ENCODE measurements at places on chromosomes 4 and X.

GRCh38 chrX:119753639-119754257, 4.6 kb upstream of the SOWAHD start:
- peak; percentile 54 for DNase-seq

- DNase-seq, result no peak
Observed at GRCh38 chr4:169975131-169975837, 50.9 kb downstream of the MFAP3L start.

DNA sequence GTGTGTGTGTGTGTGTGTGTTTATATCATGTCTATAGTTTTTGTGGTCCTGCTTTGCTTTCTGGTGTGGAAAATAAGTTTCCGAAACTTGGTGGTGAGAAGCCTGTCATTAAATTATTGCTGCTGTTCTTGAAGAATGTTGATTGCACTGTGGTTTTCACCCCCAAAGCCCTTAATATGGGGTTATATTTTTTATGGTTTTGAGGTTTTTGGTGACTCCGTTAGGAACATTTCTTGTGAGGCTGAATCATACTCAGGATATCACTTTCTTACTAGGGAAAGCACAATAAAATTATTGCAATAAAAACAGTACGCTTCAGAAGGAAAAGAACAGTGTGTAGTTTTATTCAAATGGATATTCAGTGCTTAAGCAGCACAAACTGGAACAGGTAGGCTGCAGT, 539.1 kb upstream of the MAGEB18 start:
- no peak for DNase-seq

DNA sequence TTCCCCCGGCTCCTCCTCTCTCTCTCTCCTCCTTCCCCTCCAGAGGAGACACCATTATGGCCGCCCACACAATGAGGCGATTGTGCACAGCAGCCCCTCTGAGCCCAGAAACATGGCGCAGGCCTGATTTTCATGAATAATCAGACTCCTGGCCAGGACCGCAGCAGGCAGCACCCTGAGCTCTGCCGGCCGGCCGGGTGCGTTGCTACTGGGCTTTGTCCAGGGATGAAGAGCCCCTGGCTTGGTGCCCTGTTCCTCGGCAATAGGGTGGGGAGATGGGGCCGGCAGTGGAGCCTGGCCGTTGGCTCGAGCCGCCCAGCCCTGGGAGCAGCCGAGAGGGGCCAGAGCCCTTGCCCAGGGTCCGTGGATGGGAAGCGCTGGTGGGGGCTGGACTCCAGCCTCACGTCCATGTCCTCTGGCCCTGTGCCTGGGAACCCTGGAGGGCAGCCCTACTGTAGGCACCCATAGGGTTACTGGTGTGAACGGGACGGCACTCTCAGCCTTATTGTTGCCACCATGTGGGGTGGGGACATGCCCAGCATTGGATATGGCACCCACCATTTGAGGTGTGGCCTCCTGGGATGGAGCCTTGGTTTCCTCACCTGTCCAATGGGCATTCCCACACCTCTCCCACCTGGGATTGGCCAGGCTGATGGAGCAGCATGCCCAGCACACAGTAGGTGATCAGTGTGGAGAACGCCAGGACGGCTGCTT, 103.0 kb downstream of the SORCS2 start:
- DNase-seq, result no peak

DNA sequence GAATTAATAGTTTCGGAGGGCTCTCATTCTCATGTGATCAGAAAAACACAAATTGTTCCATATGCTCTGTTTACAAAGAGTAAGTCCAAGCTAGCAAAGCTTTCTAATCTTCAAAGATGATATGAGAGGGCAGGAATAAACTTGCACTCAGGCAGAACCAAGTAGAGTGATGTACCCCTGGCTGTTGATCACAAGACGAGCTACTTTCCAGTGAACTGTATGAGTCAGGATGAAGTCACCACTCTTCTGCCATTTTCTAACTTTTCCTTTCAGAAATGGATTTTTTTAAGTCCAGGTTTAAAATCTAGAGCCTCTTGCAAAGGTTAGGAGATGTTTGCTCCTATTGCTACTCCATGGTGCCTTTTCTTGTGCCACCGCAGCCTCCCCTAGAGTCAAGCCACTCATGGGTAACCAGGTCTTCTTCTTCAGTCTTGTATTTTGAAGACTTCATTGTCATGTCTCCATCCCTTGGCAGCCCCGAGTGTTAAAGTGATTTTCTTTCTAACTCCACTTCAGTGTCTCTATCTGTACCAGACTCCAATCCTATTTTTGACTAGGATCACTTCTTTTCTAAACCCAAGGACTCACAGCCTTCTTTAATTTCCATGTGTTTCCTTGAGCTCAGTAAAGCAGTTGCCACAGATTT, 171.9 kb upstream of the GALNT7 start:
- no peak for DNase-seq

GRCh38 chr4:37001688-37002436, 242.7 kb upstream of the NWD2 start:
- DNase-seq, result no peak

DNA sequence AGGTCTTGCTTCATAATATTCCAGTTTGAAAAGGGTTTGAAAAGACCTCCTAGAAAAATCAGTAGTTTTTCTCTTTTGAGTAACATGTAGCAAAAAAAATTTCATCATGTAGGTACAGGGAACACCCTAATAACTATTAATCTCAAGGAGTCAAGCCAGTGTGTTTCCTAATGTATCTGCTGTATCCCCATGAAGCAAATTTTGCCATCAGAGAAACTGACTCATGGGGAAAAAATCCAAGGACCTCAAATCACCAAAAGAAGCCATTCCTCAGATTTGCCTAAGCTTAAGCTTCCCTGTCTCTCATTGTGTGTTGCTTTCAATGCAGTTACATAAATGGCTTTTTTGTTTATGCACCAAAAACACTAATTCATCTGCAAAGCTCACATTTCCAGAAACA, 29.7 kb downstream of the F9 start:
- no peak for DNase-seq

- no peak for DNase-seq
Observed at GRCh38 chr4:176099314-176099713, 33.7 kb downstream of the WDR17 start.

DNA sequence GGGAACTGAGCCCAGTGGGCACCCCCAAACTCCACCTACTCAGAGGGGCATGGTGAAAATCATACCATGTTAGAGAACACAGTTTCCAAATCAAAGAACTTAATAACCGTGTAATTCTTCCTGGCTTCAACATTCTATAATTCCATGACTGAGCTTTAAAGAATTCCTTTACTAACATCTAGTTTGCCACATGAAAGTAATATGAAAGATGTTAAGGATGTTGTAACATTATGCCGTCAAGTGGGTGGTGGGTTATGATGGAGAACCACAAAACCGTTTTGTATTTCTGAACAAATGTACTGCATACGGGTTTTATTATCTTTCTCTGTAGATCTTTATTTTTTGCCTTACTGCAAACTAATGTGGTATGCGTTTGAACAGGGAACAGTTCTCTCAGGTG, 549.0 kb upstream of the MAGEB2 start:
- DNase-seq, result no peak

DNA sequence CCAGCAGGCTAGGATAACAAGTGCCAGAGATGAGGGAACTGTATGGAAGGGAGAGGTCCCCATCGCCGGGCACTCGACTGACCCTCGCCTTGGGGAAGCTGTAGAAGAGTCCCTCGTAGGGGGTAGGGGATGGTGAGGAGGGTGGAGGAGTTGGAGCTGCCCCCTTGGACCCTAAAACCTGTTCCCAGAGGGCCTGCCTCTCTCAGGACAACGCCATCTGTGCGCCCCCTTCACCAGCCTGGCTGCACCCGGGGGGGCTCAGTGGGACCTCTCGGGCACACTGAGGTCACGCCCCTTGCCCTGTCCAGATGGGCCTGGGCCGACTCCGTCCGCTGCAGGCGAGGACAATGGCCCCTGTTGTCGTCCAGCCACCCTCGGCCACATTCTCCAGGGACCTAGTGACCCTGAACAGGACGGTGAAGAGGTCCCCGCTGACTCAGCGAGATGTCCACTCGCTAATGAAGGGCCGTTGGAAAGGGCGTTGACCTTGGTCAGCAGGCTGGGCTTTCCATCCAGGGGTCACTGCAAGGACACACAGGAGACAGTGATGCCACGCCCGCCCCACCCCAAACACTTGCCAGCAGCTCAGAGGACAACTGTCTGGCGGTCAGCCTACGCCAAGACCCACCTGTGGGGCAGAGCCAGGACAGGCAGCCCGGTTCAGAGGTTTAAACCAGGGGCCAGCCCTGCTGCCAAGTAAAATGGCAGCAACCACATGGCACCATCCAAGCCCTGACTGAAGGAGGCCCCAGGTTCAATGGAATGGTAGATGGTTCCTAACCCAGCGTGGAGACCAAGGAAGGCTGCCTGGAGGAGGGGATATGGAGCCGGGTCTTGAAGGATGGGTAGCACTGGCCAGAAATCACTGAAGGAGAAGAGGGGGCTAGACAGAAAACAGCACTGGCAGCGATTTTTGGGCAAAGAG, 51.2 kb downstream of the HMX1 start:
- no peak for DNase-seq

DNA sequence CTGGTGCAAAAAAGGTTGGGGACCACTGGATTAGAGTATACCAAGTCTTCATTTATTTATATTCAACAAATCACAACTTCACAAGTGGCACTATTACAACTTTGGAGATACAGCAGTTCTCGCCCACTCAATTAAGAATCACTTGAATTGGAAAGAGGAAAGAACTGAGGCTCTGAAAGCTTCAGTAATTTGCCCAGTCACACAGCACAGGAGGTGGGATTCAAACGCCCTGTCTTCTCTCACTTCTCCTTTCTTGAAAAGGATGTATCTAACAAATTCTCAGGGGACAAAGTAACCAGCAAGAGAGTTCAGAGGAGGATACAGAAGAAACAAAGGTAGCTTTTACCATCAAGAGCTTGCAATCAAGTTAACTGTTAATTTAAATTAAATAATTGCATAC, 12.4 kb downstream of the SMIM14 start:
- DNase-seq, result no peak

DNA sequence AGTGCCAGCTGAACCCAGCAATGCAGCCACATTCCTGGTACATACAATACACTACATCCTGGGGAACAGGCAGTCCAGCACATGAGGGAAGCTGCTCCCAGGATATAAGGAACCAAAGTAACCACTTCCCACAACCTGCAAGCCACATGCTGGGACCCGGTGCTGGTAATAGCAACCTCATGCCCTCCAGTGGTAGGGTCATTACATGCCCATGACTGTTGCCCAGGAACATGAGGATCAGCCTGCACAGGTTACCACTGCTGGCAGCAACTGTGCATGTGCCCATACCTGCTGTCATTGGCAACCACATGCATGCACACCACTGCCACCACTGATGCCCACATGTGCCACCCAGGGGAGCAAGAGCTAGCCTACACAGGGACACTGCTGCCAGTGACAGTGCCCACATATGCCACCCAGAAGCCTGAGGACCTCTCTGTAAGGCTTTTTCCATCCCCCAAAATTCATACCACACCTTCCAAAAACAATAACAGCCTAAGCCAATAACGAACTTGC, 1982.5 kb downstream of the ARAP2 start:
- no peak for DNase-seq

DNA sequence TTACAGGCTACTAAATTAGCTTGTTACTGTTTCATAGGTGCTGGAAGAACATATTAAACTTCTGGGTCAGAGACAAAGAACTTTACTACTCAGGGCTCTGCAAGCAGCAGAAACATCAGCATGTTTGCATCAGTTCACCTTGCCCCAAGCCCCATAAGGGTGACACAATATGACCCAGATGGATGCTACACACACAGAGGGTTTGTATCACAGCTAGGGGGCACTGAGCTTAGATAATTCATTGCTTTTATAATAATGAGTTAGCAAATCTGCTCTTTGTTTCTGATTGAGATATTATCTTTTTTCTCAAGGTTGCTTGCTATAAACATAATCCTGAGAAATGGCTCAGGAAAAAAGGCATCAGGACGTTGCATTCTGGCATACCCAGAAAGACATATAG, 4.8 kb upstream of the SYNPO2 start:
- DNase-seq, result no peak

GRCh38 chr4:122555216-122555615, 65.7 kb downstream of the IL21 start:
- no peak for DNase-seq

GRCh38 chrX:75989806-75990590, 182.9 kb upstream of the PBDC1 start:
- DNase-seq, result no peak

GRCh38 chr4:21896767-21897166, 51.8 kb downstream of the KCNIP4 start:
- no peak for DNase-seq

DNA sequence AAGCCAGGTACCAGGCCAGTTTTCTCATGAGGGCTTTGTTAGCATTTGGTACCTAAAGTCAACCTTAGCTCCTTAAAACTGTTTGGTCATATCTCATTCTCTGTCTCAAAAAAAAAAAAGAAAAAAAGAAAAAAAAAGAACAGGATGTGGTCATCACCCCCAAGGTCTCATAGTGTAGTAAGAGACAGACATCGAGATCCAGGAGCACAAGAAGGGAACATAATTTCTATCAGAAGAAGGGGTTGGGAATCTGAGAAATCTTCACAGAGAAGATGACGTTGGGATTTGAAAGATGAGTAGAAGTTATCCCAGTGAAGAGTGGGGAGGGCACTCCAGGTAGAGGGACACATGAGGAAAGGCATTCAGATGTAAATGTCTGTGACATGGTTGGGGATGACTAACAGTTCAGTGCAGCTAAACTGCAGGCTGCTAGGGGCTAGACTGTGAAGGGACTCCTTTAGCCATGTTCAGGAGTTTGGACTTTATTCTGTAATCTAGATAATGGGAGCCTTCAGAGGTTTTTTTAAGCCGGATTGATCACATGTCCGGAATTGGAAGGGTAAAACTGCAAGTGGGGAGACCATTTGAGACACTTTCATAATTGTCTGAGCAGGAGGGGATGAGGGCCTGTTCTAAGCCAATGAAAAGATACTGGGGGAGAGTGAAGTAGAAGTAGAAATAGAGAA, 26.9 kb upstream of the GJB1 start:
- peak; percentile 22 for DNase-seq

GRCh38 chrX:140503714-140504351, 1.0 kb downstream of the SOX3 start:
- DNase-seq, result no peak

DNA sequence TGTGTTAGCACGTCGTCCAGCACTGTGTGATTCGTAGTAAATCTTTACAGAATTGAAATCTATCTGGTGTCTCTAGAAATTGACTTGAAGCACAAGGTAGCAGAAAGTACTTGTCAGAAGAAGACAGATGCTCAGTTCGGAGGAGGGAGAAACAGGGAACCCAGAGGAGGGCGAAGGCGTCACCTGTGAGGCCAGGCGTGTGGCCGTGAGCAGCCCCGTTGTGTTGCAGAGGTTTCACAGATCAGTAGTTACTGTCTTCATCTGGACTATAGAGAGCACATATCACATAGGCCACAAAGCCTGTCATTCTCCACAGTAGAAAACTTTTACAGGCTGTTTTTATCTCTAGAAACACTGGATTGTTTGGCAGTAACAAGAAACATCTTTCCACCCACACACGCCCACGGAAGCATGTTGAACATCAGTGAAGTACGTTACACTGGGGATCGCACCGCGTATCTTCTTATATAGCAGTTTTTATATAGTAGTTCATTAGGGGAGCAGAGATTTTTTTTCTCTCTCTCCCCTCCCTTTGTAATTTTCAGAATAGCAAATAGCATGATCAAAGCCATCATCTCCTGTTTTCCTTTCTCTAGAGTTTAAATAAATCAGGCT, 48.1 kb upstream of the TLR3 start:
- DNase-seq, result no peak

GRCh38 chr4:12724510-12724909, 759.6 kb downstream of the RAB28 start:
- no peak for DNase-seq

Data from activated CD4-positive, alpha-beta memory T cell treated with anti-CD3 and anti-CD28 coated beads for 36 hours (primary cell).